ENCODE measurements at places on chromosomes 4 and X.
A peak's percentile ranks its signal among the peaks of the same experiment; 100 is the strongest.

DNA sequence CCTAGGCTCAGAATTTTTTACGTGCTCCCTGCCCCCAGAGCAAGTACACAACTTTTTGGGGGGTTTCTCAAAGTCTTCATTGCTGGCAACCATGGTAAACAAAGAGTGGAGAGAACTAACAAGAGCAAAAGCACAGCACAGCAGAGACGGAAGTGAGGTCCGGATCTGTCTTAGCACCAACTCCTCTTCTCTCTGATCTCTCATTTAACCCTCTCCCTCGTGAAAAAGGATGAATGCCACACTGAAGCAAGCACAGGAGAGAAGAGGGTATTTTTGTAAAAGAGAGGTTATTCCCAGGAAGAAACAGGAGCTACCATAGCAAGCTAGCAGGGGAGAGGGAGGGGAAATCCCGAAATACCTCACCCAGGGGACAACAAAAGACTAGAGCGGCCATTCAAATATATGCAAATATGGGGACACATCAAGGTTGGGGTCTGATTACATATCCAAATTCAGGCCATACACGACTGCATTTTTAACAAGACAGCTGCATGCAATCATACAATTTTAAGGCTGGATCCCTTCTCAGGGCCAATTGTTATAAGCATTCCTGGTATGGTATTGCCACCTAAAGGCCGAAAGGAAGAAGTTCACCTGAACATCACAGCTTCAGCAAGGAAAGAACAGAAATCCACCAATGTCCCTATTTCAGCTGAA, 46.6 kb downstream of the CD40LG start:
- peak; percentile 51 for DNase-seq

DNA sequence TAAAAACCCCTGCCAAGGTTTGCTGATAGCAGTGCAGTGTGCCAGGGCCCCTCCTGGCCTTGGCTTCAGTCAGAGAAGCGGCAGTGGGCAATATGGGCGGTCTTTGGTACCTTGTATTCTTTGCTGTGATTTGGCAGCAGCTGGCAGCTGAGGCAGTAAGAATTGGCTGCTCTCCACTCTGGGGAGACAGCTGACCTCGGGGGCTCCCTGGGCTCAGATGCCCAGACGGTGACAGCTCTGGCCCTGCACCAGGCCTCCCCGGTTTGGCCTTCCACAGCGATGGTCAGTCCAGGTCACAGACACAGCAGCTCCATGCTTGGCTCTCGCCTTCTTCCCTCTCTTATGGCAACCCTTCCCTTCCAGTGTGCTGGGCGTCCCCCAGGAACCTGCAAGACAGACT, 330.9 kb downstream of the BCOR start:
- DNase-seq = no peak

GRCh38 chr4:57405359-57405758, 295.2 kb upstream of the IGFBP7 start:
- no peak for DNase-seq

DNA sequence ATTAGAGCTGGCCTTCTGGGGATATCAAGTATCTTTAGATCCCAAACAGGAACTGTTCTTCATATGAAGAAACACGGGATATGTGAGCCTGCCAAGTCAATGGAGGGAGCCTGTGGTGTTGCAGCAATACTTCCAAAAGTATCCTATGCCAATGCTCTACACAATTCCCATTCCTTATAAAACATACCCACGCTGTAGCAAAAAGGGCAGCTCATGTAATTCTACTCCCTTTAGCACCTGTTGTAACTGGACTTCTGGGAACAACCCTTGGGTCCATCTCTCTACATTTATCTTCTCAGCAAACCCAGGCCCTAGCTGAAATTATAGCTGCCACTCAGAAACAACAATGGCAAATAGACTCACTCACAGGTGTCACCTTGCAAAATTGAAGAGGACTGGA, 12.5 kb upstream of the NAF1 start:
- no peak for DNase-seq

DNA sequence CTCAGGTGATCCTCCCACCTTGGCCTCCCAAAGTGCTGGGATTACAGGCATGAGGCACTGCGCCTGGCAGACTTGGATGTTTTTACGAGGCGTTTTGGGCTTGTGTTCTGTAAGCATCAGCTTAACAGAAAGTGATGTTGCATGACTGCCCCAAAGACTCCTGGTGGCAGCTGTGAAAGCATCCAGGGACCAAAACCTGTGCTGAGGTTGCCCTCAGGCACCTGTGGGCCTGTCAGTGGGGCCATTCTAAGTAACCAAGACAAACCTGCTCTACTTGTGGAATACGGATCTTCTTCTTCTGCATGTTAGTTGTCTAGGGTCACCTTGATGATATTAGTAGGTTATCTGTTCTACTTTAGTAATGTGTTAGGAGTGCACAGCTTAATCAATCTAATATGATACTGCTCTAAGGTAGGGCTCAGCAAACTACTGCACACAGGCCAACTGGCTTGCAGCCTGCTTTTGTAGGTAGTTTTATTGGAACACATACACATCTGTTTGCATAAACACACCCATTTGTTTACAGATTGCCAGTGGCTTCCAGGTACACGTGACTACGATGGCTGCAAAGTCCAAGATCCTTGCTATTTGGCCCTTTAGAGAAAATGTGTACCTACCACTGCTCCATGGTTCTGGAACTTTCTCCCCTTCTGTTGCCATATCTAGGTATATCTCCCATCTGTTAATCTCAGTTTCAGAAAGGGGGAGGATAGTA, 136.7 kb downstream of the GPR143 start:
- DNase-seq = no peak

GRCh38 chrX:497186-498014, 110.7 kb upstream of the PPP2R3B start:
- DNase-seq = no peak

DNA sequence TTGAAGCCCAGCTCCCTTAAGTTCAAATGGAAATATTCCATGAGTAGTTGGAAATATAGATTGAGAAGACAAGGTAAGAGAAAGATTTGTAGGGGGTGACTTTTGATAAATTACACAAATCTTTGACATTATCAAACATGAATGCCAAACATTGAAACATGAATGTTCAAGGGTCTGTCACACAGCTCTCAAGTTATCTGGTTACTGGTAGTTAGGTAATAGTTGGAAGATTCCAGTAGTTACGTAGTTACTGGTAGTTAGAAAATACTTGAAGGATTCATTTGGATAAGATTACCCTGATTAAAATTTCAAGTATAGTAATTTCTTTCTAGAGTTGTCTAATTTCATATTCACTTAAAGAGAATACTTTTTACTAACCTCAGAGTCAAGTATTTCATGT, 20.7 kb downstream of the KIAA0232 start:
- DNase-seq = no peak

DNA sequence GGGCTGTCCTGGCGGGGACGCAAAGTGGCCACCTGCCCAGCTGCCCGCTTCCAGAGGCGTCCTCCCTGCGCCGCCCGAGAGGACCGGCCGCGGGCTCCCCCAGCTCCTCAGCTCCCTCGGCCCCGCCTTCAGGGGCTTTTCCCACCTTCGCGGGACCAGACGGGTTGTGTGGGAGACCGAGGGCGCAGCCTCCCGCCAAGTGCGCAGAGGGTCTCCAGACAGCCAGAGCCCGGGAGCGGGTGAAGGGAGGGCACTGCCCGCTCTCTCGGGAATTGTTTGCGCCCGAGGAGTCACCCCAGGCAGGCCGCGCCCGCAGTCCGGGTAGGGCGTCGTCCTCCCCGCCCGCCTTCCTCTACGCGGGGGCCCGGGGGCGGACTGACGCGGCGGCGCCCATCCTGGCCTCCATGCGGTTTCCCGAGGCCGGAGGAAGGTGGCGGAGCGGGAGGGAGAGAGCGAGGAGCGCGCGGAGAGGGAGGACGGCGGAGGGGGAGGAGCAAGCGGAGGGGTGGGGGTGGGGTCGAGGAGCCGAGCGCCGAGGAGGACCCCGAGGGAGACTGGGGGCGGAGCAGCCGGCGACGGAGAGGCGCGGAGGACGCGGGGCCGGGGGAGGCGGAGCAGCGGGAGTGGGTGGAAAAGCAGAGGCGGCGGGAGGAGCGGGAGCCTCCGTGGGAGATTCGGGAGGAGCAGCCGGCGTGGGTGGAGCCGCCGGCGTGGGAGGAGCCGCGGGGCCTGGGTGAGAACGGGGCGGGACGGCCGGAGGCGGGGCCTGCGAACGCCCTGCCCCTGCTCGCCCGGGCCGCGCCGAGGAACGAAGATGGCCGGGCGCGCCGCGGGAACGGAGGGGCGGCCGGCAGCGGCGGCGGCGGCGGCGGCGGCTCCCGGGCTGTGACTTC, 47.5 kb downstream of the CLDN34 start:
- peak; percentile 87 for DNase-seq

GRCh38 chrX:16528620-16529019, 121.3 kb upstream of the S100G start:
- DNase-seq = no peak

DNA sequence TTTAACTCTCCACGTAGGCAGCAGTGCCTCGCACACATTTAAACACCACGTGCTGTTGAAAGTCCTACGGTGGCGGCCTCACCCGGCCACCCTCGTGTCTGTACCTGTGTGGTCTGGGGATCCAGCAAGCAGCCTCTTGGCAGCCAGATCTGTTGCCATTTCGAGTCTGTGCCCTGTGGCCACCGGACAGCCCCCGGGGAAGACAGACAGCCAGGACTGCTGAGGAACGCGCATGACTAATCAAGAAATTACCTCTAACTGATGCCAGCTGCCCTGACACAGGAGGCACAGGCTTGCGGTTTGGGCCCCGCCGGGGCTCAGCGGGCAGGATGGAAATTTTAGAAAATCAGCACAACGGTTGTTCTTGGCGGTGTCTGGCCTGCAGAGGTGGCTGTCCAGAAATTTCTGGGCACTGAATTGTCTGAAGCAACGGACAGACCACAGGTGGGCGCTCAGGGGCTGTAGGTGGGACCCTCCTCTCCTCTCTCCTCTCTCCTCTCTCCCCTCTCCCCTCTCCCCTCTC, 15.6 kb upstream of the ASMTL start:
- DNase-seq = peak; percentile 74

DNA sequence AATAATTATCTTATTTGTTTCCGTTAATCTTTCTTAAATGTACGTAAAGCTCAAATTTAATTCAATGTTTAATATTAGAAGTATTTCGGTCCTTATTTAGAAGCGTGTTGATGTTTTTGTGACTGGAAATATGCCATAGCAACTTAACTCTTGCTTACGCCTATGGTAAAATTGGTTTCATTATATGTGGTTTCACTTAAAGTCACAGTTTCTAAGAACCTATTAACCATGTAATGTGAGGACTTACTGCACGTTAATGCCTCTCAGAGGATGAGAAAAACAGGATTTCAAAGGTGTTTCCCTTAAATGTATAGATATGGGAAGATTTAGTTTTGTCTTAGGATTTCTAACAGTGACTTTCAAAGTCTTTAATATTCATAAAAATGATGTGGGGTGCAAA, 206.4 kb upstream of the IL15 start:
- DNase-seq = no peak

- DNase-seq = no peak
These were observed 191.1 kb upstream of the TTC29 start for GRCh38 chr4:147136751-147137150.

- no peak for DNase-seq
These were observed 105.0 kb upstream of the AFAP1 start for GRCh38 chr4:8044699-8045098.

DNA sequence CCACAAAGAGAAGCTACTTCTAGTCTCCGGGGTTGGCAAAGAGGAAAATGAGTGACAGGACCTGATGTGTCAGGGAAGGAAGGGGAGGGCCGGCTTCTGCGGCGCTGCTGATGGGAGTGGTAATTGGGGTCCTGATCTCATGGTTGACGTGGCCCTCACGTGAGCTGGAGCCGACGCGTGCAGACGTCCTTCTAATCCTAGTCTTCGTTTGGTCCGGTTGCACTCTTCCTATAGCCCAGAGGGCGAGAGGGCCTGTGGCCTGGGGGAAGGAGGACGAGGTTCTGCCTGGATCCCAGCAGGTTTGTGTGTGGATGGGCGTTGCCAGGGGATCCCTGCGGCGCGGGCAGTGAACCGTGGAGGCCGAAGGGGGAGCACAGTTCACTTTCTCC, at the start of gene ARMCX1:
TSS of gene ARMCX1 (plus strand) at position 186 of the 389 bp plus-strand sequence. CDS start 2,384 bp downstream, outside the sequence.
- no peak for DNase-seq

DNA sequence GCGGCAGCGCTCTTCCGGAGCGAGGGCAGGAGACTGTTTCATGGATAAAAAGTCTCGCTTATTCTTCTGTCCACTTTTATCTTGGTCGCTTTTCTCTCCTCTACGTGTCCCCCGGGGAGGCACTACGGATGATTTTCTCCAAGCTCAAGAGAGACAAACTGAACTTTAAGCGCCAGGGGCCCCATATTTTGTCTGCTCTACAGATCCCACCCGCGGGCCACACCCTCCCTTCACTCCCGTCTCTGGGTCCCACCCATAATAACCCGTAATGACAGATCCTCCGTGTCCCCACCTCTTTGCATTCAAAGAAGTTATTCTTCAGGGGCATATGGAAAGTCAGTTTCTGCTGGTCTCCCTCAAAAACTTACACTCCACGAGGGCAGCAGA, at the start of gene CORIN:
TSS of gene CORIN (minus strand) at position 160 of the 387 bp plus-strand sequence. CDS start at position 42, 118 bp downstream.
- DNase-seq = no peak

- DNase-seq = no peak
These were observed 20.0 kb upstream of the EFNB1 start for GRCh38 chrX:68808686-68809357.

DNA sequence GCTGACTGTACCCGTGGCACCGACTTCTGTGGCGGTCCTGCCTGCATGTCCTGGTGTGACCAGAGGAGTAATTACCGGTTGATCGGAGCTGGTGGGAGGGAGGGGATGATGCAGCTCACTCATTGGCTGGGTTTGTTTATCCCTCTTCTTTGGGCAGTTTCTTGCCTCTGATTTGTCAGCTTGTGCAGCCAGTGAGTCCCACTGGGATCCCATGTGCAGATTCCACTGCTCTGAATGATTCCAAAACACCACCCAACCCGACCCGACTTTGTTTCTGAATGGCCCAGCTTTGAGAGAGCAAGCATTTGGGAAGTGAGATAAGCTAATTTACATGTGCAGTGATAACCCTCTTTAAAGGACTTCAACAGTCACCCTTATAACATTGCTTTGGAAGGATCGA, 13.8 kb downstream of the FHDC1 start:
- DNase-seq = no peak

DNA sequence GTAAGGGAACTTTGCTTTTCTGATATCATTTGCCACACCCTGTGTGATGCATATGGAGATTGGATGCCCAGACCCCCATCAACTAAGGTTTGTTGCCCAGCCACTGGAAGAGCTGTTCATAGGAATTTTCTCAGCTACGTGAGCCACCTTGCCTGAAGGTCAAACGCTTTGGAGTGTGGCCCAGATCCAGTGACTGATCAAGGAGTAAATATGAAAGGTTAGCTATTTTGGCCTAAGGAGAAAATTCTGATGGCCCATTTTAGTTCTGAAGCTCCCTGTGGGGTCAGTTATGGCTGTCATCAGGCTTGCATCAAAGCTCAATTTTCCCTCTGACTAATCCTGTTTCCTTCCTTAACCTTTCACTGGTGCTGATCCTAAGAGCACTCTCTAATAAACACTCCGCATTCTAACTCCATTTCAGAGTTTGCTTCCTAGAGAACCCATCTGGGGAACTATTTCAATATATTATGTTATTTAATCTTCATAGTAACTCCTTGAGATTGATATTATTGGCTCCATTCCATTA, 407.7 kb downstream of the SPRY1 start:
- DNase-seq = no peak

- no peak for DNase-seq
These were observed 33.8 kb upstream of the SLAIN2 start for GRCh38 chr4:48307528-48307927.

All from GM13977 (cell line).